ENCODE measurements at places on chromosomes 3 and 15.

DNA sequence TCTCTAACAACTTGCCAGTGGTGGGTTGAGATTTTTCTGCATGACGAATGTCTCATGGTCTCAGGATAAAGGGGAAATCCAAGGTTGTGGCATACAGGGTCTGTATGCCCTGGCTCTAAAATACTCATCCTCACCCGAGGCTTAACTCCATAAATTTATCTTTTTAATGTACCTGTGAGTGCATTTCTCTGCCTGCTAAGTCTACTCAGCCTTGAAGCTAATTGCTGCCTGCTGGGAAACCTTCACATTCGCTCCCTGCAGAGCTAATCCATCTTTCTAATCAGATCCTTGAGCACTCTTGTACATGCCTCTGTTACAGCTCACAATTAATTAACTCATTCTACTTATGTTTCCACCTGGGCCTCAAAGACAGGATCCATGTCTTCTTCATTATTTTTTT, 93.8 kb downstream of the CMSS1 start:
- DNase-seq, result no peak

DNA sequence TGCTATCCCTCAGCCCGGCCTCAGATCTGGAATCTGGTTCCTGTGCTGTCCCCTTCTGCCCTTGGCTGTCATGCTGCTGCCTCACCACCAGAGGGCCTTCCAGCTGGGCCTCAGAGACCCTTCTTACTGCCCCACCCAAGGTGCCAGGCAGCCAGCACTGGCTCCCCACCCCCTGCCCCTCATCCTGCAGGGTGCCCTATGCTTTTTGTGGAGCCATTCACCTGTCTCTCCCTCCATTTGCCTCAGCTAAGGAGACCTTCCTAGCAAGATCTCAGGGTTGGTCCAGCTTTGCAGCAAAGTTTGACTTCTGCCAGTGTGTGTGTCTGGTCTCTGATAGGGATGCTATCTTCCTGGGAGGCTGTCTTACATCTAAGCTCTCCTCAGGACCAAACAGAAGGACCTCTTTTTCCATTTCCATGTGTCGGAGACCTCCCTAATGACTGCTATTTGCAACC, 1.9 kb upstream of the VWA5B2 start:
- no peak for DNase-seq

DNA sequence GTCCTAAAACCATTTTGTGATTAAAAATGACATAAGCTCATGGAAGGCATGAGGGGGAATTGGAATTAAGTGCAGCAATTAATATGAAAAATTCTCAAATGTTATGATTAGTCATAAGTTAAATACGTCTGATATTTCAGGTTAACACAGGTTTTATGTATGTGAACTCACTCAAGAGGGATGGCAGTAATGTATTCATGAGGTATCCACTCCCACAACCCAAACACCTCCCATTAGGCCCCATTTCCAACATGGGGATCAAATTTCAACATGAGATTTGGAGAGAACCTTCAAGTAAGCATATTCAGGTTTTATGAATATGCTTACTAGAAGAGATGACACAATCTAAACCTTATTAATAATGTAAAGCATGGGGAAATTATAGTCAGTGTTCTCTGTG, 41.6 kb upstream of the IL20RB start:
- no peak for DNase-seq

DNA sequence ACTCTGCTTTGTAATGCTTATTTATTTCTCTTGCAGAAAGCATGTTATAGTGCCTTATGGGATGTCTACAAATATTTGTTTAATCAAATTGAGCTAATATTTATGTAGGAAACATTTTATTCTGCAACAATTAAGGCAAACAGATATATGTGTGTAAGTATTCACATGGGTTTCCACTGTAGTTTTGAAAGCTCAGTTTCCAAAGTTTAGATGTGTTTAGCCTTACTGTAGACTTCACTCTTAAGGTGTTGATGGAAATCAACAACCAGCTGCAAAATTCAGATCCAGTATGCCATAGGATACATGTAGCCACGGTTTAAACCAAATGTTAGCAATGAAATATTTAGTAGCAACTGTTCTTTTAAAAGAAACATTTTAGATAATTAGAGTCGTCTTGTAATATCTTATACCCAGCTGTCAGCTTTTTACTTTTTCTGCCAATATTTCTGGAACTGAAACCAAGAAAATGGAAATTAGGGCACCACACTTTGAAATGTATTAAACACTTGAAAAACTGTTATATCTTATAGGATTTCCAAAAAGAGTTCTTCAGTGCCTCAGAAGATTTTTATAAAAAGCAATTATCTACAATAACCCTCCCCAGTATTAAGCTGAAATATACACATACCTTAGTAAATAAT, 18.5 kb downstream of the PIK3CA start:
- DNase-seq, result no peak

DNA sequence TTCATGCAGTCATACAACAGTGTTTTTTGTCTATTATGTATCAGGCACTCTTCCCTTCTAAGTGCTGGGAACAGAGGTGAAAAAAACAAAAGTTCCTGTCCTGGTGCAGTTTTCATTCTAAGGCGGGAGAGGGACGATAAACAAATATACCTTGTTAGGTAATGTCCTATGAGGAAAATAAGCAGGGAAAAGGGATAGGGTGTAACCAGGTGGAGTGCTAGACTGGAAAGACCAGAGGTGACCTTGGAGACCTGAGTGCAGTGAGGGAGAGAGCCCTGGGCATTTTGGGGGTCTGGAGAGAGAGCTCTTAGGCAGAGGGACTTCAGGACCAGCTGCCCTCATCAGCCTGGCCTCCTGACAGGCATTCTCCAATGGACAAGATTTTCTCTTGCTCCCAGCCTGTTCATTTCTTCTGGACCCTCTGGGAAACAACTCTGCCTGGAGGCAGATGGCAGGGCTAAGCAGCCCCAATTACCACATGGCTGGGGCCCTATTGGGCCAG, 97.2 kb upstream of the TJP1 start:
- DNase-seq, result no peak

GRCh38 chr15:77474310-77474988, 53.8 kb downstream of the HMG20A start:
- no peak for DNase-seq

DNA sequence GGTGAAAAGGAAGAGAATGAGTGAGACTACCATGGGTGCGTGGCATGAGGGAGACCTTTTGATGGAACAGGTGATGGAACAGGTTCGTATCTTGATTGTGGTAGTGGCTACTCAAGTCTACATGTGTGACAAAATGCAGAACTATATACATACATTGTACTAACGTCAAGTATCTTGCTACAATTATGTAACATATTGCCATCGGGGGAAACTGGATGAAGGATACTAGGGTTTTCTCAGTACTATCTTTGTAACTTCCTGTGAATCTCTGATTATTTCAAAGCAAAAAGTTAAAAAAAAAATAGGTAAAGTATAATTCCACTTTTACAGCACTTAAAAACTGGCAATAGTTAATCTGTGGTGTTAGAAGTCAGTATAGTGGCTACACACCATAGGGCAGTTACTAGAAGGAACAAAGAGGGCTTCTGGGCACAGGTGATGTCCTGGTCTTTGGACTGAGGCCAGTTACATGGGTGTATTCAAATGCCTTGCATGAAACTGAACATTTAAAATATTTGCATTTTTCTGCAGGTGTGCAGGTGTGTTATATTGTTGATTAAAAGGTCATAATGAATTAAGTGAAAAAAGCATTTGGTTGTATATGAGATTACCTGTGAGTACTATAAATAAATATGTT, 61.4 kb downstream of the LRRK1 start:
- no peak for DNase-seq

DNA sequence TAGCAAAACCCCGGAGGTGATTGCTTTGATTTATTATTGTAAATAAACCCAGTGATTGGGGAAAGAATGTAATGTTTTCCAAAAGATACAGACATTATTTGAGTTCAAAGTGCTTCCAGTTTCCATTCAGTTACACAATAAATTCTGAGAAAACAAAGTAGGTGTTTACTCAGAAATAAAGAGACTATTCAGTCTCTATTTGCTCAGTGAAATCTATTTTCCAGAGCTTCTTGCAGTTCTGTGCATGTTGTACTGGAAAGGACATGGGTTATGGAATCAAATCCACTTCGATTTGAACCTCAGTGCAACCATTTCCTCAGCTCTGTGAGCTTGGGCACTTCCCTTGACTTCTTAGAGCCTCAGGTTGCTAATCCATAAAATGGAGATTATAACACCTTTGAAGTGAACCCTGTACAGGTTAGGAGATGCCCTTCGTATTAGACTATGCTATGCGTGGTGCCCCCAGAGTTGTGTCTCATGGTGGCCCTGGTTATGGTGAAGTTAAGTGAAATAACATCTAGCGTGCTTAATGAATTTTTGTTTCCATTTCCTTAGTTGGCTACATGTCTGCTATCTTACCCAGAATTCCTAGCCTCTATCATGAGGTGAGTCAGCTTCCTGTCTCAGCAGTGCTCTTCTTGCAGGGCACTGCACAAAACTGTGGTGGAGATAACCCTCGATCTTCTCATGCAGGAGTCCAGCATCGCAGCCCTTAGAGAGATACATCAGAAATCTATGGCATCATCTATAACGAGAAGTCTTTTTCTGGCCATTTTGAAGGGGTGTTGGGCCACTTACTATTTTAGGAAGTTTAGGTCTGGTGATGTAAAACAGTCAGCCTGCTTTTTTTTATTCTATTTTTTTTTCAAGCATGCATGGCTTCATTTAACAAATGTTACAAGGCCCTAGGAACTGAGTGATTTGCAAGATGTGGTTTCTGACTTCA, 97.7 kb downstream of the RPL39L start:
- peak; percentile 31 for DNase-seq

DNA sequence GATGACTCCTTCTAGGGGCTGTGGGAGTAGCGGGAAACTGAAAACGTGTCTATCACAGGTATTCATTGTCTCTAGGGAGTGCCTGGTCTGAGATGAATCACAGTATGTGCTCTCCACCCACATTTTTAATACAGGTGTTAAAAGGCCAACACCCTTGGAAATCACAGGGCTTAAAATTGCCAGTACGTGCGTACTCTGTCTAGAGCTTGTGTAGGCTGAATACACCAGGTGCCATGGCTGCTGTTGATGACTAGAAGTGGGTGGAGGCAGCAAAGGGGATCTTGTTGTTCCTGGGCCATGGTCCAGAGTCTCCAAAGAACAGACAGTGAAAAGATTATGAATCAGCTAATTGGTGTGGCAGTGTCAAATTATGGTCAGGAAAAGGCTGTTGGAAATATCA, 35.1 kb upstream of the P3H2 start:
- no peak for DNase-seq

DNA sequence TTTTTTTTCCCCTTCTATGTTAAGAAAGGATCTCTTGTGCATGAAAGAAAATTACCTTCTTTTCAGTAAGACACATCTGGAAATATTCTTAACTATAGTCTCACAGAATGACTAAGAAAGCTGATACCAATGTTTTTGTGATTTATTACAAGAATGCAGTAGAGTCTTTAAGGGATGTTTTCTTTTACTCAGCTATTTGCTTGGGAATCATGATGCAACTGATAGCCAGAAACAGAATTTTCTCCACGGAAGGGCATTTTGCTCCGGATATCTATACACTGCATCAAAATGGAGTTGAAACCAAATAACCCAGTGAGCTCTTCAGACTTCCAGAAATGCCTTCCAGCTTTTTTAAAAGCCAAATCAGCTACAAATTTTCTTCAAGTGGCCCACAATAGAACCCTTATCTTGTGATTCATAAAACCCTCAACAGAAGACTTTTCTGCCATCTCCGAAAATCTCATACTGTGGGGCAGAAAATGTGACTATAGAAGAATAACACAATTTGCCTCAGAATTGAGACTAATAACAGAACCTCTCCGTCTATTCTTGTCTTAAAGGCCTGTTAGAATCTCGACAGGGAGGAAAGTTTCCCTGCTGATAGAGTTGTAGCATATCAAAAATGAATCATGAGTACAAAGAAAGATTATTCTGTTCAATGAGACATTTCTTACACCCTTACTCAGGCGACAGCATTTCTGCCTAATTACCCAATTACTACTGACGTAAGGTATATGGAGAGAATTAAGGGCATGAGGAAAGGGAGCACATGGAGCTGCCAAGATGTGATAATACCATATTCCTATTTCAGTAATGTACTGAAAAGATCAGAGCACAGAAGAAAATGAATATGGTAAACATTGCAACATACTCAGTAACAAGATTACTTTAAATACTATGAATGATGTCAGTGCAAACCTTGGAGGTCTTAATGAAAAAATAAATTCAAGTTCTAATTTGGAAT, 900.1 kb downstream of the ROBO1 start:
- DNase-seq, result no peak

DNA sequence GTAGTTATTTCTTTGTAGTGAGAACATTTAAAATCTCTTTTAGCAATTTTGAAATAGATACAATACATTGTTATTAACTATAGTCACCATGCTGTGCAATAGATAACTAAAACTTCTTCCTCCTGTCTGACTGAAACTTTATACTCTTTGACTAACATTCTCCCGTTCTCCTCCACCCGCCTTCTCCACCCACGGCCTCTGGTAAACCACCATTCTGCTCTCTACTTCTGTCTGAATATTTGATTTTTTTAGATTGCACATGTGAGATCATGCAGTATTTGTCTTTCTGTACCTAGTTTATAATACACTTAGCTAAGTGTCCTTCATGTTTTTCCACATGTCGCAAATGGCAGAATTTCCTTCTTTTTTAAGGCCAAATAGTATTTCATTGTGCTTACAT, 72.8 kb upstream of the RBM5 start:
- no peak for DNase-seq

- DNase-seq, result no peak
Observed at GRCh38 chr3:39398700-39399099, 7.8 kb upstream of the RPSA start.

DNA sequence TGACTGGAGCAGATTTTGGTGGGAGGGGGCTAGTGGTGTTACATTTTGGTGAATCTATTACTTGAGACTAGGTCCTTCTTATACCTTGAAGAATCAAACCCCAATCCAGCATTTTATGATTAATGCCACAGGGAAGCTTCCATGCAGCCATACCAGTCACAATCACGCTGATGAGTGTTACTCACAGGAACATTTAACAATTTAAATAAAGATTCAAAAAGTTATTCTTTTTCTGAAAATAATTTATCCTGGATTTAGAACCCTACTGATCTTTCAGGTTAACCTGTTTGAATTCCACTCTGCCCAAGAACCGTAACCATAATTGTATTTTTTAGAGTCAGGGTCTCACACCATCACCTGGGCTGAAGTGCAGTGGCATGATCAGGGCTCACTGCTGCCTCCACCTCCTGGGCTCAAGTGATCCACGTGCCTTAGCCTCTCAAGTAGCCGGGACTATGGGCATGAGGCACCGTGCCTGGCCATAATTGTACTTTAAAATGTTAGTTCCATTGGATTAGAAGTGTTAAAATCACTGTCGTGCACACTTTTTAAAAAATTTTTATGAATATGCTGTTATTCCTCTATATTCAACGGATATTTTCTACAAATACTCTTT, 929 bp upstream of the MTMR10 start:
- DNase-seq, result no peak

DNA sequence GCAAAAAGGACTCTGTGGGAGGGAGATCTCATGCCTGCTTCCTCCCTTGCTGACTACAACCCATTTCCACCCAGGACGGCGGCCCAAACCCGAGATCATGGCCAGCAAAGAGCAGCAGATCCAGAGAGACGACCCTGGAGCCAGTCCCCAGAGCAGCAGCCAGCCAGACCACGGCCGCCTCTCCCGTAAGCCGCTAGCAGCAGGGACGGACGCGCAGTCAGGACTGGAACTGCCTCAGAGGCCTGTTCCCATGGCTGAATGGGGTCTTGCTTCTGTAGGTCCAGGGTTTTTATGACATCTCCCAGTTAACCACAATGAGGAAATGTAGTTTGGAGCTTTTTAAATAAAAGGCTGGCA, 67.2 kb downstream of the BOC start:
- DNase-seq, result no peak

- DNase-seq, result peak; percentile 37
Observed at GRCh38 chr15:61871926-61872522, 188.2 kb downstream of the VPS13C start.
